ENCODE measurements at places on chromosomes 6 and 20.

DNA sequence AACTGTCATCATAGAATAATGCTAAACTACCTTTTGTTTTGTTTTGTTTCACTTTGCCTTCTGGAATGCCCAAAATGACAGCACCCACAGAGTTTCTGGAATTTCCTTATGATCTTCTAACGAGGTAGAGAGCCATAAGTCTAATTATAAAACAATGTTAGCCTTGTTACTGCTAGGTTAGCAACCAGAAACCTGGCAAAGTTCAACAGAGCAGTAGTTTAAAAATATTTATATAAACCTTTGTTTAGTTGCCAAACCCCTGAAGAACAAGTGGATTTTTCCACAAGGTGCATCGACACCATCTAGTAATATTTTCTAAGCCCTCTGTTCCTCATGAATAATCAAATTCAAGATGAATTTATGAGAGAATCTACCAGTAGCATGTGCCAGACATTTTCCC, 27.6 kb upstream of the IPCEF1 start:
- no peak for DNase-seq

DNA sequence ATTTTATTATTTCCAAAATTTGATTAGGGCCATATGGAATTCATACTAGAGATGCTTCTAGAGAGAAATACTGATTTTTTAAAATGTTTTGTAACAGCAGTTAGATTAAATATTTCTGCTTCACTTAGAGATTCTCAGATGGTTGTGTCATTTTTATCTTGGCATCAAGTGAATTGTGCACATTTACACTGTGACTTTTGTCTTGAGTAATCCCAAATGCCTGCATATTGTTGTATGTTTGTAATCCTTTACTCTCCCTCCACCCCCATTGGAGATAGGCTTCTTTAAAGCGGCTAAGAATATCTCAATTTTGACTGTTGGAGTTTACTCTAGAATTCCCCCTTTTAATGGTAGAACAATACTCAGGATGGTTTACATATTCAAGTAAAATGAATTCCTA, 19.0 kb downstream of the STX16 start:
- DNase-seq: no peak

DNA sequence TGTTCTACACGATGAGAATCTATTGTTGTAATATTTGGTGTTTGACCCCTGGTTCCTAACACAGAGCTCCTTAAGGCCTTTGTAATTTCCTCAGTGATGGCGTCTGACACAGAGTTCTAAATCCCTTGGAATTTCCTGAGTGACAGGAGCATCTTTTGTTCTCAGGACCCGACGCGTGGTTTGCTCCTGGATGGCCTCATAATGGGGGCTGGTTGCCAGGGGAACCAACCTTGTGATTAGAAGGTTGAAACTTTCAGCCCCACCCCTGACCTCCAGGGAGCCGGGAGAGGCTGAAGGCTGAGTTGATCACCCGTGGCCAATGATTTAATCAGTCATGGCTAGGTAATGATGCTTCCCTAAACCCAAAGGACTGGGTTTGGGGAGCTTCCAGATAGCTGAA, 20.5 kb upstream of the ZNF133 start:
- DNase-seq: no peak

- no peak for DNase-seq
Measured at GRCh38 chr20:10359621-10360040, 74.4 kb downstream of the MKKS start.

DNA sequence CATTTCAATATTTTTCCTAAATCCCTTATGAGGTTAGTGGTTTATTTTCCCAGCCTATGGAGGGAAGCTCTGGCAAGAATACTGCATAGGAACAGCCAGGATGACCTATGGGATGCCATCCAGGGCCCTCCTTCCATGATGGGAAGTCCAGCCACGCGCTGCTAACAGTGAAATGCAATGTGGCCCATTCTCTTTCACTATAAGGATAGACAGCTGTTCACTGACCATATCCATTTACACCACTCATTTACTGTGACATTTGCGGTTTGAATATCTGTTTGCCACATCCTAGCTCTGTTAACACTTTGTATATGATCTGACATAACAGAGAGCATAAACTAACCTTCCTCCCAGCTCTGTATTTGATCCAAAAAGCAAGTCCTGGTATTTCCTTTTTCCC, 471.7 kb downstream of the CBLN4 start:
- no peak for DNase-seq

DNA sequence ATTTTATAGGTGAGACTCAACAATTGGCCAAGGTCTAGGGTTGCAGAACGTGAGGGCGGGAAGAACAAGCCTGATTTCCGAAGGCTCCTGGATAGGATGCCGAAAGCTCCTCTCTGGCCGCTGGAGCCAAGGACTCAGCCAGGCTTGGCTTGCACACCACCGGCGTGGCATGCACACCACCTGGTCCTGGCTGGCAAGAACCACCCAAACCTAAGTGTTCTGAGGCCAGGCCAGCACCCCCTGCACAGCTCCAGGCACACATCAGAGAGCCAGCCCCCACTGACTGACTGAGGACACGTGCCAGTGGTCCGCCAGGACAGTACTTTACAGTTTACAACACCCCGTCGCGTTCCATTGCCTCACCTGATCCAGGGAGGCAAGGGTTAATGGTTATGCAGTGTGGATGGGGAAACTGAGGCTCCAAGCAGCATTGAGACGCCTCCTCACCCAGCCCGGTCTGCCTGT, 414 bp downstream of the TGM2 start:
- DNase-seq: no peak

DNA sequence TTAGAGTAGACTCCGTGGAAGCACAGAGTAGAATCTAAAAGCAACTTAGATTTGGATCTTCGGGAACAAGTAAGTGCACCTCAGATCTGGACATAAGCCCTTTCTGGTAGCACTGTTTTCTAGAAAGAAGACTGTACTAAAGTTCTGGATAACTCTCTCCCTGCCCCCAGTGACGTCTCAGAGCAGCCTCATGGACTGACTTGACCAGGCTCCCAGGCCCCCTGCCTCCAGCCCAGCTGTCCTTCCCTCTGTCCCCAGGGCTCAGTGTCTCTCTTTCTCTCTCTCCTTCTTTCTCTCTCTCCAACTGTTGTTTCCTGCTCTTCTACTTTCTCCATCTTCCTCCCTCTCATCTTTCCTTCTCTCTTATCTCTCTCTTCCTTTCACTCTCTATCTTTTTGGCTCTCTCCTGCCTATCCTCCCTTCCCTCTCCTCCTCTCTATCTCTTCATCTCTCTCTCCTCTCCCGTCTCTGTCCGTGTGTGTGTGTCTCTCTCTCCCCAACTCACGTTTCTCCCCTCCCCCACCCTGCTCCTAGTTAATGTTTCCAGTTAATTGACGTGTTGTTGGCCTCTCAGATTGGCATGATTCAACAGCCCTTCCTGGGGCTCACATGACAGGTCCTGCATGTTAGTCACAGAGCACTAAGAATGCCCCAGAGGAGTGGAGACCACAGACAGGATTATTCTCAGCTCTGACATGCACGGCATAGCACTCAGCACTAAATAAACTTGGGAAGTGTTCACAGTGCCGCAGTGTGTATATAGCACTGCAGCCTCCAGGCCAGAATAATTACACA, 180.4 kb upstream of the FOXQ1 start:
- DNase-seq: no peak

DNA sequence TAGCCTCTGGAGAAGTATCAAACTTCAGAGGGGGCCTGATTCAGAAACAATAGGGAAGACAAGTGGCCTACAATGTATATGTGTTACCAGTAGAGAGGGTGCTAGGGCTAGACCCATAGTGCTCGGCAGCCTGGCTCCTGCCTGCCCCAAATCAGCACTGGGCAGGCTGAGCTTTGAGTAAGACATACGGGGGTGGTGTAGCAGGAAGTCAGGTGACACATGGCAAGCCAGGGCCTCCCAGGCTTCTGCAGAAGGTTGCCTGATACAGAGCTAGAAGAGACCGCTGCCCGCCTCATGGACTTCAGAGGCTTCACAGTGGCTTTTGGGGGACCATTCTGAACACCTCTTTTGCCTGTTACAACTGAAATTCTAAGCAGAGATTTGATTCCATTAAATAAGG, 43.4 kb downstream of the RALY start:
- DNase-seq: peak; percentile 54

DNA sequence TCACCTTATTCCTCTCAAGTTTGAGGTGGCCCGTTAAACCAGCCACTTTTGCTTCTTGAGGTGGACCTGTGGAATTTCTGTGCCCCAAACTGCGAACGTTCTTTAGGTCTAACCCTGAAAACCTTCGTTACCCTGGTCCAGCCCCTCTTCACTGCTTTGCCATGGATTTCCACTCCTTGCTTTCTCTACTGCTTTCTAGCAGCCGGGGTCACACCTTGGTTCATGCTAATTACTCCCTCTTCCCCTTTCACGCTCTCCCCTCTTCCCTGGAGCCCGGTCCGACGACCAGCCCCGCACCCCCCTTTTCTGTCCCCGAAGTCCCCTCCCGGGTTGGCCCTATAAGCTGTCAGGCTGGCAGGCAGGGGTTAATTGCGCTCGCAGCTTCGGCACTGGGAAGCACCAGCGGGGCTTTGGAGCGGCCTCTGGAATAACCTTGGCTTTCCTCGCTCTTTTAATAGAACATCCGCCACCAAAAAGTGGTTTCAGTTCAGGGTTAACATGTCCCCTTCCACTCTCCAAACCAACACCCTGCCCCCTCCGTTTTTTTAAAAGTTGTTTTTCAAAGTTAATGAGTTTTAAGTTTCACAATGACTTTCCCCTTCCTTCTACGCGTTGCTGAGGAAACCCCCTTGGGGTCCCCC, 1.4 kb upstream of the HIVEP1 start:
- no peak for DNase-seq

DNA sequence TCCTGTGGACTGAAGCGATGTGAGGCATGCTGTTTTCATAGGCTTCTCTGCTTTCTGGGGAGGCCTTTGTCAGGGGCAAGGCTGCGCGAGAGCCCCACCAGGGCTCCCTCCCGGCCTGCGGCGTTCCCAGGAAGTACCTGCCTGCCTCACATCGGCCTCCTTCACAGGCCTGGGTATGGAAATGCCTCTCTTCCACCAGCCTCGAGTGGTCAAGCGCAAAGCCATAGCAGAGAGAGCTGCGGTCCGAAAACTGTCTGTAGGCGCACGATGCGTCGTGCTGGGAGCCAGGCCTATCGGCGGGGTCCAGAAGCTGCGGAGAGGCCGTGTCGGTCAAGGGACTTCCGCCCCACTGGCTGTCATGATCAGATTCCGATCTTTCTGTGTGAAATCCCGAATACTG, 71.2 kb downstream of the SIM1 start:
- no peak for DNase-seq

GRCh38 chr6:18675881-18676280, 288.7 kb downstream of the RNF144B start:
- DNase-seq: no peak

- DNase-seq: no peak
Measured at GRCh38 chr6:169891421-169891820, 140.0 kb downstream of the ERMARD start.

DNA sequence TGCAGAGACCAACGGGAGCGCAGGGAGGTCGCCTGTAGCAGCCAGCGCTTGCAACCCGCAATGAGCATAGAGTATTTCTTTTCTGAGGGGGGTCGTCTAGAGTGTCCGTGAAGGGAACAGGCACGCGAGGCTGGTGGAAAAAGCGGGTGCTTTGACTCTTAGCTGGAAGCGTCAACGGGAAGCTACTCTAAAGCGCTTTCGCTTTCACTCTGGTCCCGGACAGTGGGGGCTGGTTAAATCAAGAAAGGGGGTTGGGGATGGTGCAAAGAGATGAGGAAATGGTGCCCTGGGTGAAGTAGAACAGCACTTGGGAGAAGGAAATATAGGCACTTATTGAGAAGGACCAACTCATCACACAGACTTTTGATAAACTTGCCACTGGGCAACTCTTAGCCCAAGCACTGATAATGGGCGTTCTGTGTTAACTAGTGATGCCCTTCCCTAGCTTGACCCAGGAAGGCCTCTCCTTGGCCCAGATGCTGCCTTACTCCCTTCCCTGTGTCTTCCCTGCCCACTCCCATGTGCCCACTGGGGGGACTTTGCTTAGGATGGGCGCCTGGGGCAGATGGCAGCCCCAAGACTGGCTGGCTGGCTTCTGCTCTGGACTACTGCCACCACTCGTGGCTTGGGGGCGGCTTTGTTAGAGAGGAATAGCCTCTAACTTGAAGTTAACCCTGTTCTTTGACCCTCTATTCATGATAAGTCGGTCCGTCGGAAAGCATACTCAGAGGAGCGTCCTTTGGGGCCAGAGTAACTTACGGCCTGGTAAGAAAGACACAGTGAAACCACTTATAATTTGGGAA, 585 bp downstream of the PSMB9 start:
- DNase-seq: peak; percentile 63

DNA sequence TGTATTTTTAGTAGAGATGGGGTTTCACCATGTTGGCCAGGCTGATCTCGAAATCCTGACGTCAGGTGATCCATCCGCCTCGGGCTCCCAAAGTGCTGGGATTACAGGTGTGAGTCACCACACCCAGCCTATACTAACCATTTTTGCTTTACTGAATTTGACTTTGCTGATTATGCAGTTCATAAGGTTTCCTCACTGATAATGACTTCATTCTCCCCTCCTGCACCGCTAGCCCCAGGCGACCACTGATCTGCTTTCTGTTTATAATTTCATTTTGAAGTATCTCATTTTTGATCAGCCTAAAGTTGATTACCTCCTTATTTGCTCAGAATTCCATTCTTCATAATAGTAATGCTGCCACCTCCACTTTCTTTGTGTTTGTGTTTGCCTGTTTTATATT, 48.7 kb upstream of the FAM83D start:
- DNase-seq: no peak

- DNase-seq: no peak
Measured at GRCh38 chr6:42819803-42820511, 38.1 kb downstream of the BICRAL start.

DNA sequence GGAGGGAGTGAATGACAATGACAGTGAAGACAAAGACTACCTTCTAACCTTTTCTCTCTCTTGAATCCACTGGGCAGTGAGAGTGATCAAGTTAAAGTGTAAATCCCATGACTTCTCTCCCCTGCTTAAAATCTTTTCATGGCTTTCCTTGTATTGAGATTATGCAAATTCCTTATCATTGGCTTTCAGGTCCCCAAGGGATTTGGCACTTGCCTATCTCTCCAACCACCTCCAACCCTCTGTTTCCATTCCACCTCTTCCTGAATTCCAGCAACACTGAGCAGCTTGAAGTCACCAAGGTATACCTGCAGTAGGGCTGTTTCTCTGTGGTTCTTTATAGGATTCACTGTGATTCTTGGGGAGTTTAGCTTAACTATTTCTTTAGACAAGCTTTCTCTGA, 48.0 kb upstream of the DEK start:
- no peak for DNase-seq

DNA sequence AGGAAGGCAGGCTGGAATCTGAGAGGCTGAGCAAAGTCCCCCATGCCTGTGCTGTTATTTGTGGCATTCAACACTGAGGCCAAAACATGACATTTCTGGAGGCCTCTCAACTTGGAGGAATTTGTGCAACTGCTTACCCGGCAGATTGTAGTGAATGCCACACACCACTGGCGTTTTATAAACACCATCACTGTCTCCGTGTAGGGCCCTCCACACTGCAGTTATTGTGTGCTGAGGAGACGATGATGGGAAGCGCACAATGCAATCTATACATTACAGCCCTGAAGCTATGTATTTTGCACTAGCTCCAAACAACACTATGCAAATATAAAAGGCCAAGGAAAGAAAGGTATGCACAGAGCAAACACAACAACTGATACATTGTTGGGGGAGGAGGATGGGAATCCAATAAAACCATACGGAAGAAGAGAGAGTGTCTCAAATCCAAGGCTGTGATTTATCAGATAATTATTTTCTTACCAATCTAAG, 106.5 kb downstream of the SMLR1 start:
- no peak for DNase-seq
